ENCODE measurements at places on chromosomes 13 and 19.

DNA sequence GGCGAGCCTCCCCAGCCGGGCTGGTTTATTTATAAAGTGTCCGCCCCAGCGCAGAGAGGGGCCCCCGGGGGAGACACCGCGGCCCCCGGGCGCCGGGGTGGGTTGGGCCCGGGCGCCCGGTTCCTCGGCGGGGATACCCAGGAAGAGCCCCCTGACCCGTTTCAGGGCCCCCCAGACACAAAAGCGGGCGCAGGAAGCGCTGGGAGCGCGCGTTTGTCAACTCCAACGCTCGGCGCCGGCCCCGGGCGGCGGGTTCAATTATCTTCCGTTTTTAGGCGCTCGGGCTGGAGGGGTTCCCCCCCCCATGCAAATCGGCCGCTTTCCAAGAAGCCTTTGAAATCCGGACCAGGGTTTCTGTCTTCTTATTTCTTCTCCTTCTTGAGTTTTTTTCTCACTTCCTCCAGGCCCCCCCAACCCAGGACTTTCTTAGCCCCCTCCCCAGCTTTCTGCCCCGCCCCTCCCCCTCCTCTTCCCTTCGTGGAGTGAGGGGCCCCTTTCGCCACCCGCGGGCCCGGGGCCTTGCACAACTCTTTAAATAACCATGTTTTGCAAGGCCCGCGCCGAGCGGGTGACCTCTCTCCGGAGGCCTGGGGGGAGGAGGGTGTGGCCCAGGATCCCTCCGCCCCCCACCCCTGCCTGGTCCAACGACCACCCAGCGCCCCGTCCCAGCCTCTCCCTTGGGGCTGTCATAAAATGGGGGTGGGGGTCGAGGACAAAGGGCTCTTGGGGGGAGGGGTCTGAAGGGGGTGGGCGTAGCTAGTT lies 935 bp downstream of the ARID3A start:
- DNase-seq, result no peak

DNA sequence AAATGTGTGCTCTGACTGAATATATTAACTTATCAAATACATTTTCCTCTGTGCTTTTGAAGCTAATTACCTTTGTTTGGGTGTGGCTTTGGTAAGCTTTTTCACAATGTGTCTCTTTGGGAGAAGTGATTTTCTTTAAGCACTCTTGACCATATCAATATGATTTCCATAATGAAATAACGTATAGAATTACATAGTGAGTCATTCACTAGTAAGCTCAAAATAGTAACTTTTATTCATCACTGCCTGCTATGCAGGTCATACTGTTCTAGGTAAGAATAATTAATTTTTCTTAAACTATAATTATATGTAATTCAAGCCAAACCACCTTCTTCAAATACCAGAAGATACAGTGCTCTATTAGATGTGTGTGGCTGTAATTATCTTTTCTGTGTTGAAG lies 480.7 kb downstream of the MYO16 start:
- DNase-seq, result no peak

DNA sequence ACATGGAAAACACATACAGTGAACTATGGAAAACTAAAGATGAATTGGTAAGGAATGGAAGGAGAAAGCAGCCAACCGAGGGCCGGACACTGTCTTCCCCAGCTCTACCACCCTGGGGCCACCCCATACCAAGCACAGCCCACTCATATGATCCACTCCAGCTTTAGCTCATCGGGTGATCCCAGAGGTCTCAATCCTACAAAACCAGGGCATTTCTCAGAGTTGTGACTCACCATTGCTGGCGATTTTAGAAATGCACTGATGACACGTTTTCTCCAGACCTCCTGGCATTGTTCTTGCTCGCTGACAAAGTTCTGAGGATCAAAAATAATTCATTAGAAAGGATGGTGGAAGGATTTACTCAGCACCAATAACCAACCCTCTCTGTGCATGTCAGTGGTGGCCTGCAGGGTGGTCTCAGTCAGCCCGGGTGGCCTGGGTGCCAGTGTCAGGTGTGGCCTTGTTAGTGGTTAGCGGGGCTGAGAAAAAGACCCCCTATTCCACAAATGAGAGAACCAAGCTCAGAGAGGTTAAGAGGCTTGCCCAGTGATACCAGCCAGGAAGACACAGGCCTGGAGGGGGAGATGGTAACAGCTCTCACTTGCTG lies 6.6 kb downstream of the TMEM272 start:
- no peak for DNase-seq

GRCh38 chr13:110126391-110126961 lies 180.5 kb downstream of the COL4A1 start:
- DNase-seq, result no peak

GRCh38 chr13:33676045-33676989 lies 141.6 kb upstream of the RFC3 start:
- DNase-seq, result peak; percentile 59

DNA sequence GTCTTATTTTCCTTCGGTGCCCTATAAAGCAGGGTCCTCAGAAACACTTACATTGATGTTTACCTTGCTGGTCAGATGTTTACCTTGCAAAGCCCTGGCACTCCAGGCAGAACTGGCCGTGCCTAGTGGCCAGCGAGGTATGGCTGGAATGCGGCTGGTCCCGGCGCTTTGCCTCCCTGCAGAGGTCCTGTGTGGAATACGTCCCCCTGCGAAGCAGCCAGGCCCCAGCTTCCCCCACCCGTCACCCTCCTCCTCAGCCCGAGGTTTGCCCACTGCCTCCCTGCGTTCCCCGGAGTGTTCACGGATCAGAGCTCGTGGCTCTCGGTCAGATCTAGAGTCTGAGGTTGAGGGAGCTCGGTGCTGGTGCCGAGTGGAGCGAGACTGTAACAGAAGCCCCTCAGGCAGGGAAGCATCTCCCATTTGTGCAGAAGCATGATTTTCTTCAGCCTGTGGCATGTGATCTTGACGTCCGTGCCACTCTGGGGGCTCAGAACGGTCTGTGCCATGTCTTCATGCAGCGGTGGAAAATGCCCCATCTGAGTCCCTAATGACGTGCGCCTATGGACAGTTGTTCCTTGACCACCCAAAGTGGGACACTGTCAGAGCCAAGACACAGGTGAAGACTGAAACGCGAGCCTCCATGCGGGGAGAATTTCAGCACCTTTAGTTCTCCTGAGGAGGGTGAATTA lies 54.8 kb upstream of the SOX1 start:
- no peak for DNase-seq

GRCh38 chr19:46821512-46822409 lies 28.9 kb downstream of the AP2S1 start:
- no peak for DNase-seq

GRCh38 chr13:30865123-30866049 lies 40.7 kb upstream of the MEDAG start:
- peak; percentile 94 for DNase-seq

DNA sequence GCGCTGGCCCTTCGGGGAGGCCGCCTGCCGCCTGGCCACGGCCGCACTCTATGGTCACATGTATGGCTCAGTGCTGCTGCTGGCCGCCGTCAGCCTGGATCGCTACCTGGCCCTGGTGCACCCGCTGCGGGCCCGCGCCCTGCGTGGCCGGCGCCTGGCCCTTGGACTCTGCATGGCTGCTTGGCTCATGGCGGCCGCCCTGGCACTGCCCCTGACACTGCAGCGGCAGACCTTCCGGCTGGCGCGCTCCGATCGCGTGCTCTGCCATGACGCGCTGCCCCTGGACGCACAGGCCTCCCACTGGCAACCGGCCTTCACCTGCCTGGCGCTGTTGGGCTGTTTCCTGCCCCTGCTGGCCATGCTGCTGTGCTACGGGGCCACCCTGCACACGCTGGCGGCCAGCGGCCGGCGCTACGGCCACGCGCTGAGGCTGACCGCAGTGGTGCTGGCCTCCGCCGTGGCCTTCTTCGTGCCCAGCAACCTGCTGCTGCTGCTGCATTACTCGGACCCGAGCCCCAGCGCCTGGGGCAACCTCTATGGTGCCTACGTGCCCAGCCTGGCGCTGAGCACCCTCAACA lies 1.2 kb downstream of the F2RL3 start:
- DNase-seq, result no peak

GRCh38 chr19:58513694-58514563 lies 2.1 kb upstream of the SLC27A5 start:
- DNase-seq, result peak; percentile 83

DNA sequence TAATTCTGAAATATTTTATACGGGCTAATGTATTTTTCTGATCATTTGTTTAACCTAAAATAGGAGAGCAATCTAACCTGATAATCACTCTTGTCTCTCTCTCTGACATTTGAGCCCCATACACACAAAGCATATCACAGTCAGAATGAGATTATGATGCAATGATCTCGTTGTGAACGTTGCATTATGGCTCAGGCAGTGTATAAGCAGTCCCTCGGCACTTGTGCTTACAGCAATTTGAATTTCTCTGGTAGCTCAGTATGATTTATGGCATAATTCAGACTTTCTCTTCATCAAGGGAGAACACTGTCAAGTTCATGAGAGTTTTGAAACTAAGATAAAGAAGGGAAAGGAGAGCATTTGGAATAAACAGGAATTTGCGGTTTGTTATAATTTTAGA lies 256.1 kb downstream of the DACH1 start:
- no peak for DNase-seq

GRCh38 chr13:45162821-45163220 lies 38.0 kb downstream of the KCTD4 start:
- no peak for DNase-seq

GRCh38 chr13:36480726-36481427 lies 48.6 kb downstream of the CCNA1 start:
- no peak for DNase-seq

- DNase-seq, result no peak
Observed at GRCh38 chr19:33507021-33507956, 14.3 kb downstream of the PEPD start.

DNA sequence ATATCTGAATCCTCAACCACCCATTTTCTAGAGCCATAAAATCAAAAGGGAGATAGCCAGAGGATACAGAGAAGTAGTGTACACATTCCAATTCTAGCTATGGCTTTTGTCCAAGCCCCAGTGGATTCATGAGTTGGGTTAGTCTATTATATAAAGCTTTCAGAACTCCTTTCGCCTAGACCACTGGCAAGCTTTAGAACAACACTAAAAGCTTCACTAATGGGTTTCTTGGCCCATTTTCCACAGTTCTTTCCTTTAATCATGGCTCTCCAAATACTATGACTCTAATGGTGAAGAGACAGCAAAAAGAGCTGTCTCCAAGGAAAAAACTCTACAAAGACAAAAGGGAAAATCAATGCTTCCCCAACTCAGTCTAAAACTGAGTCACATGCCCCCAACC lies 48.2 kb upstream of the SLITRK5 start:
- no peak for DNase-seq

- DNase-seq, result peak; percentile 98
Observed at GRCh38 chr19:20077791-20078463, at the start of gene ZNF90. TSS of gene ZNF90 (plus strand) at chr19:20078000. CDS start at chr19:20078133, 133 bp downstream.

- no peak for DNase-seq
Observed at GRCh38 chr19:29833614-29834261, 21.9 kb downstream of the CCNE1 start.

DNA sequence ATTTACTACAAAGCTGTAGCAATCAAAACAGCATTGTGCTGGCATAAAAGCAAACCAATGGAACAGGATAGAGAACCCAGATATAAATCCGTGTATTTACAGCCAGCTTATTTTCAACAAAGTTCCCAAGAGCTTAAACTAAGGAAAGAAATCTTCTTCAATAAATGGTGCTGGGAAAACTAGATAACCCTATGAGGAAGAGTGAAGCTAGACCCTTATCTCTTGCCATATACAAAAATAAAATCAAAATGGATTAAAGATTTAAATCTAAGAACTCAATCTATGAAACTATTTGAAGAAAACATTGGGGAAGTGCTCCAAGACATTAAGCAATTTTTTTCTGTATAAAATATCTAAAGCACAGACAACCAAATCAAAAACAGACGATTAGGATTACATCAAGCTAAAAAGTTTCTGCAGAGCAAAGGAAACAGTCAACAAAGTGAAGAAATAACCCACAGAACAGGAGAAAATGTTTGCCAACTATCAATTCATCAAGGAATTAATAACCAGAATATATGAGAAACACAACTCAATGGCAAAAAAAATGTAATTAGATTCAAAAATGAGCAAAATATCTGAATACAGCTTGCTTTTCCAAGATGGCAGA lies 480.7 kb downstream of the LMO7 start:
- no peak for DNase-seq

DNA sequence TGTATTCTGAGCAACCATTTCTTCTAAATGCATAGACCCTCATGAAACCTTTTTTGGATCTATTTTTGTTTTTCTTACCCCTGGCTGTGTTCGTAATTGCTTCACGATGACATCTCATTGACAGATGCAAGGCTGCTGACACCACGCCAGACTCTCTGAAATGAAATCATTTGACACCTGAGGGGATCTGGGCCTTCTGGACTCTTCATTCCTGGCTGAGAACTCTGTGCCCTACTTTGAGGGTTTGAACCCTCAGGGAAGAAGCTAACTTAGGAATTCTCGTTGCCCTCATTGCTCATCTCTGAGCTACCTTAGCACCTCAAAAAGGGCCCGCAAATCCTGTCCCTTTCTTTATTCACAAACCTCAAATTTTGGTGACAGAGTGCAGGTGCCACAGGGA lies 40.5 kb upstream of the NBEA start:
- peak; percentile 43 for DNase-seq

- DNase-seq, result no peak
Observed at GRCh38 chr19:11338121-11338520, 1.3 kb downstream of the RAB3D start.

DNA sequence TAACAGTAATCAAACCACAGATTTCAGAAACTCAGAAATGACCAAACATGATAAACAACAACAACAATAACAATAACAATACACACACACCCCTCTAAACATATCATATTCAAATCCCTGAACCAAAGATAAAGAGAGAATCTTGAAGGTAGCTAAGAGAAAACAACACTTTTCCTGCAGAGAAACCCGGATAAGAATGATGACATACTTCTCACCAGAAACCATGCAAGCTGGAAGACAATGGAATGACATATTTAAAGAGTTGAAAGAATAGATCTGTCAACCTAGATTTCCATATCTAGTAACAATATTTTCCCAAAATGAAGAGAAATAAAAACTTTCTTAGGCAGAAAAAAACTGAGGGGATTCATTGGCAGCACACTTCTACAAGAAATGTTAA lies 138.1 kb downstream of the LIG4 start:
- DNase-seq, result no peak

GRCh38 chr13:94109715-94110374 lies 369.6 kb downstream of the DCT start:
- no peak for DNase-seq

- DNase-seq, result no peak
Observed at GRCh38 chr13:111402441-111402840, 82.0 kb downstream of the TEX29 start.

- DNase-seq, result peak; percentile 71
Observed at GRCh38 chr19:1324806-1325567, 39.3 kb downstream of the EFNA2 start.

DNA sequence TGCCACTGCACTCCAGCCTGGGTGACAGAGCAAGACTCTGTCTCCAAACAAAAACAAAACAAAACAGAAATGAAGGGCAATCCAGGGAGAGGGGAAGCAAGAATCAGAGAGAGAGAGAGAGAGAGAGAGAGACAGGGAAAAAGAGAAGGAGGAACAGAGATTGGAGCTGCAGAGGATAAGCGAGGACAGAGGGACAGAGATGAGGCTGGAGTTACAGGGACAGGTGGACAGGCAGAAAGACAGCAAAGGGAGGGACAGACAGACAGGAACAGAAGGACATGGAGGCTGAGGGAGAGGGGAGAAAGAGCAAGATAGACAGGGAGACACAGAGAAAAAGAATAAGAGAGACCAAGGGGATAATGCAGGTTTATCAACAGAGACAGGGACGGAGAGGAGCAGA lies 1.3 kb upstream of the CRX start:
- DNase-seq, result no peak

GRCh38 chr19:47230054-47230920 lies 712 bp downstream of the BBC3 start:
- peak; percentile 50 for DNase-seq

All from G401 (cell line).